ENCODE measurements at places on chromosomes 7 and 10.

DNA sequence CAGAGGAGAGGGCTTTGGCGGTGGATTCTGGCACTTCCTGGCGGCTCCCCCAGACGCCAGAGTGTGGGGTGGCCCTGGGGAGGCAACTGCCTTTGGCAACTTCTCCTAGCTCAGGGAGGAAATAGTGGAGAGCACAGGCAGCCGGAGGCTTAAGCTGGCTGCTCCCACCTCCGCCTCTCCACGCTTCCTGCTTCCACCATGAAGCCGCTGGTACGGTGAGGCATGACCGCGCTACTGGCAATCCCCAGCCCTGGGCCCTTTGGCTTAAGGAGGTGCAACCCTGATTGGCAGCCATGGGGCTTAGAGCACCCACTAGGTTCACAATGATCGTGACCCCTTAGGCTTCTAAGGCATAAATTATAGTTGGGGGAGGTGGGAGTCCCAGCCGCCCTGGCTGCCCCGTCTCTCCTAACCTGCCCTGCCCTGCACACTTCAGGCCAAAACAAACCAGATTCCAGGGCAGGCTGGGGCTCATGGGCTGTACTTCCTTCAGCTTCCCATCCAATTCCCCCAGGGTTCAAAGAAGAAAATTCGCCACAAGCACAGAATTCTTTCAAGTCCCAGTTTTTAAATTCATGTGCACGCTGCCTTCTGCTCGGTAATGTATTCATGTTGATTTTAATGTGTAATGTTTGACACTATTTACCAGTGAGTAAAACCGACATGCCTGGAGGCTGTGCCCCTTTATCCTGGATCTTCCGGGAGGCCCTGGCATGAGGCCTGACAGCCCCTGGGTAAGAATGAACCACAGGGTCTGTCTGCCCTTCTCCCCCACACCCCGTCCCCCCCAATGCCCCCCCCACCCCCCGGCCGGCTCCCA, 90.7 kb upstream of the LRRC4 start:
- no peak for DNase-seq

GRCh38 chr10:128036746-128037543, 89.3 kb downstream of the MKI67 start:
- no peak for DNase-seq

DNA sequence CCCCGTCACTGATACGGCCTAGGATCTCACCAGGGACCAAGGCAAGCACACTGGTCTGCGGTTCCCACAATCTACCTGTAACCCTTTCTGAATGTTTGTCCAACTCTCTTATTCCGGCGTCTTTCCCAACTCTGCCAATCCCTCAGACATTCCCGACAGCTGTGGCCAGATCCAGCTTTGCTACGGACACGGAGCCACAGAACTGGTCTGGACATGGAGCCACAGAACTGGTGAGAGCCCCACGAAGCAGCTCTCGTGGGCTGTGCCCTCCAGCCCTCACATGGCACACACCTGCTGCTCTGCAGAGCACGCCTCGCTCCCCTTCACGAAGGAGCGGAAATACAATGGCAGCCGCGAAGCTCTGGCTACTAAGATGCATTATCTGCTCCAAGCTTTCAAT, 376.8 kb downstream of the DNAJB6 start:
- DNase-seq = no peak

DNA sequence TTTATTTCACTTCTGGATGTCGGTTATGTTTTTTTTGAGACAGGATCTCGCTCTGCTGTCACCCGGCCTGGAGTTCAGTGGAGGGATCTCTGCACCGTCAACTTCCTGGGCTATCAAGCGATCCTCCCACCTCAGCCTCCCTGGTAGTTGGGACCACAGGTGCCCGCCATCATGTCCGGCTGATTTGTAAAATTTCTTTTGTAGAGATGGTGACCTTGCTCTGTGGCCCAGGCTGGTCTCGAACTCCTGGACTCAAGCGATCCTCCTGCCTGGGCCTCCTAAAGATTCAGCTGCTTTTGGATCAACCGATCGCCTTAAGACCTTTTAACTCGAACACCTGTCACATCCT, 606 bp upstream of the RABGEF1 start:
- DNase-seq = no peak

- no peak for DNase-seq
Measured at GRCh38 chr10:99232360-99232999, 3.2 kb downstream of the HPSE2 start.

- DNase-seq = no peak
Measured at GRCh38 chr10:103553743-103554487, 60.4 kb downstream of the NEURL1 start.

- DNase-seq = no peak
Measured at GRCh38 chr7:106965108-106965507, 79.4 kb upstream of the PRKAR2B start.

- DNase-seq = no peak
Measured at GRCh38 chr7:75639886-75640190, 98.9 kb downstream of the HIP1 start.

DNA sequence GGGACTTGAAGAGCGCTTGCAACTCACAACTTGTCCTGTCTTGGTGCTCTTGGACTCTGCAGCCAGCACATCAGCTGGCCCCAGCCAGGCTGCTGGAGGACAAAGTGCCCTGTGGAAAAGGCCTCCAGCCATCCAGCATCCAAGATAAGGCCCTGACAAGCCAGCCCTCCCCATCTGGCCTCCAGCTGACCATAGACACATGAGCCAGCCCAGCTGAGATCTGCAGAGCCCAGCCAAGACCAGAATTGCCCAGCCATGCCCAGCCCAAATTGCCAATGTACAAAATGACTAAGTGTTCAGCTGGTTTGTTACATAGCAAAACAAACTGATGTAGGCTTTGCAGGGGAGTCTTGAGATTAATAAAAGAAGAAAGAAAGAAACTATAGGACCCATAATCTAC, 36.0 kb upstream of the FRMD4A start:
- no peak for DNase-seq

DNA sequence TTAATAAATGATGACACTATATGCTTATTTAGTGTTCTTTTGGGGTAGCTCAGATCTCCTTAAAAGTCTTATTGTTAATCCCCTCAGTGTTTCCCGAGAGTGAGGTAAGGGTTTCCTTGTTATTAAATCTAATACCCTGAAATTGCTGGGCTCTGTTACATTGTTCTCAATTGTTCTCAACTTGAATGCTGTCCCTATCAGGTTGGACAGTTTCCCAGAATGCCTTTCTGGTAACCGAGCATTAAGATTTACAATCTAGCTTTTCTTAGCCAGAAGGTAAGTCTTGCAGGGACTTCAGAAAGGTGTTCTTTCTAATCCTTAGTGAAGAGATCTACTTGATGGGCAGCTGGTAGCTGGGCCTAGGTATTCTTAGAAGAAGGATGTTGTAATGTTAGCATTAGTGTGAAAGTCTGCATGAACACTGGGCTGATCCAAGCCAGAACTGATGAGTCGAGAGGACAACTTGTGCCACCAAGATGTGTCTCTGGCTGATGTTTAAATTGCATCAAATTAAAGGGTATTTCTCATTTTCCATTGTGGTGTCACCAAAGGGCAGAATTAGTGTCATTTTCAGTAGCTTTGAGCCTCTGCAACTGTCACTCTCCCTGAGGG, 89.9 kb downstream of the SND1 start:
- no peak for DNase-seq

DNA sequence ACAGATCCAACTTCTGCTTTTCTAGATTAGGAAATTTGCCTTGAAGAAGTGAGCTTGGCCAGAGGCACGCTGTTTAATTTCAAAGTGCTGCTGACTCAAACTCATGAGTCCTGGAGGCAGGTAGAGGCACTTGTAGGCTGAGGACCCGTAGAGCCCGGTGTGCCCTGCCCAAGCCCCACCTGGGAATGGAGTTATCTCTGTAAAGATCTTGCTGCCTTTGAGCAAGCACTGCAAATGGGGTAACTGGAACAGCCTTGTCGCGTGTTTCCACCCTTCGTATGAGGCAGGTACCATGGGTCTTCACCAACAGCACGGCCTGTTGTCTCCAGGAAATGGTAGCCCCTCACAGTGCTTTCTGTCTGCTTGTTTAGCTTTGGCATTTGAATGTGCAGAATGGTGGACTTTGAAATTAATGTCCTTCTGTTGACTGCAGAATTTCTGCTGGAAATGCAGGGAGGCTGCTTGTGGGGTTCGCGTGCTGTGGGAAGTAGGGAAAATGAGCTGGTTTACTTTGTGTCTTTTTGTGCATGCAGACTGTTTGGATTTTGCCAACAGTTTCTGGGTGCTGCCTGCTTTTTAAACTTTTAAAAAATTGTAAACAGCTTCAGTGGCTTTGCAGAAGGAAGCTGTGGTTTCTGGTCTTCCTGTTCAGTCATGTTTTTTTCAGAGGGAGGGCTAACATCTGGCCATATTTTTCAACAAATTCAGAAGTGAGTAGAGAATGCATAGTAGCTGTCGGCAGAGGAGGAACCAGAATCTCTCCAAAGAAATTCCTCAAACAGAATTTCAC, 27.2 kb downstream of the CCM2 start:
- DNase-seq = peak; percentile 40

GRCh38 chr7:115662120-115662519, 368.4 kb downstream of the TFEC start:
- DNase-seq = no peak

GRCh38 chr7:50618281-50618680, 53.1 kb upstream of the DDC start:
- DNase-seq = no peak

- no peak for DNase-seq
Measured at GRCh38 chr10:111007486-111007885, 69.3 kb upstream of the ADRA2A start.

GRCh38 chr10:122281018-122281626, 10.0 kb downstream of the BTBD16 start:
- DNase-seq = no peak

GRCh38 chr7:95199779-95200558, 124.4 kb downstream of the PON1 start:
- DNase-seq = peak; percentile 49

DNA sequence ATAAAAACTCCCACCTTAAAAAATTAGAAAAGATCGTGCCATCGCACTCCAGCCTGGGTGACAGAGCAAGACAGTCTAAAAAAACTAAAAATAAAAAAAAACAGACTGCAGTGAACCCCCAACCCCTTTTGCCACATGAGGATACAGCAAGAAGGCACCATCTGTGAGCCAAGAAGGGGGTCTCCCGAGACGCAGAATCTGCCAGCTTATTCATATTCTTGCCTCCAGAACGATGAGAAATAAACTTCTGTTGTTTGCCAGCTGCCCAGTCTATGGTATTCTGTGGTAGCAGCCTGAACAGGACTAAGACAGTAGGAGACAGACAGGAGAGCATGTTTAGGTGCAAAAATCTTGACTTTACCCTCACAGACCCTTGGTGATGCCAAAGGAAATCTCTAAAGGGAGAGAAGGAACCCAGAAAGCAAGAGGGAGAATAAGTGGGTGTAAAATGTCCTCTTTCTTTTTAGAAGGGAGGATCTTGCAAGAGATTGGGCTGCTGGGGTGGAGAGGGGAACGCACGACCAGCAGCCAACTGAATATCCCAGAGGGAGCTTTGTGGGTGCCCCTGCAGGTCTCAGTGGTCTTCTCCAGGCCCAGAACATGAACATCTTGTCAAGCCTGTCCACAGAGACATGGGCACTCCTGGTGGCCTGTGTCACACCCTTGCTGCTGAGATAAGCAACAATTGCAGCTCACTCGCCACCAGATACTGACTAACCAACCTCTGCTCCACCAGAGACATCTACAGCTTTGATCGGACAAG, 400.7 kb upstream of the FOXK1 start:
- no peak for DNase-seq

- peak; percentile 16 for DNase-seq
Measured at GRCh38 chr10:62554632-62555199, 180.5 kb downstream of the ZNF365 start.

DNA sequence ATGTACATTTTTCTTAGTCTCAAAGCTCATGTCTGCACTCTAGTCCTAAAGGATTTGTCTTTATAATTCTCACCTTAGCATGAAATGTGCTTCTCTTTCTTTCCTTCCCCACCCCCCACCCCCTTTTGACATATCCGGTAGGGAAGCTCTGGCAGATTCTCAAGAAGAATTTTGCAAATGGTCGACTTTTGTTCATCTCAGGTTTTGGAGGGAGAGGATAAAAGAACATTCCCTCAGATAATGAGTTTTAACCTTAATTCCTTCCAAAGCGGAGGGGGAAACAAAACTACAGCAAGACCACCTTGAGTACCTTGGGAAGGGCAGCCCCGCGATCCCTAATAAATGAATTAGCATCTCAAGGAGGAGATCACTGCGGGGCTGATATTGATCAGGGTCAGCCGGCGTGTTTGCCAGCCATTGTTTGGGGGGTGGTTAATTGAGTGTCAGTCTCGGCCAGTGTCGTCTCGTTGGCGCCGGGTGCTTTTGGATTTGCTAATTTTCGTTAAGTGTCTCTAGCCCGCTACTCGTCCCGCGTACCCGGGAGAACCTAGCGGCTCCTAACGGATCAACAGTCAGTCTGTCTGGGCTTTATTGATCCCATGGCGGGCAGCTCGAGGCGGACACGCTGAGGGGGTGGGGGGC, 874 bp upstream of the BAMBI start:
- DNase-seq = no peak

DNA sequence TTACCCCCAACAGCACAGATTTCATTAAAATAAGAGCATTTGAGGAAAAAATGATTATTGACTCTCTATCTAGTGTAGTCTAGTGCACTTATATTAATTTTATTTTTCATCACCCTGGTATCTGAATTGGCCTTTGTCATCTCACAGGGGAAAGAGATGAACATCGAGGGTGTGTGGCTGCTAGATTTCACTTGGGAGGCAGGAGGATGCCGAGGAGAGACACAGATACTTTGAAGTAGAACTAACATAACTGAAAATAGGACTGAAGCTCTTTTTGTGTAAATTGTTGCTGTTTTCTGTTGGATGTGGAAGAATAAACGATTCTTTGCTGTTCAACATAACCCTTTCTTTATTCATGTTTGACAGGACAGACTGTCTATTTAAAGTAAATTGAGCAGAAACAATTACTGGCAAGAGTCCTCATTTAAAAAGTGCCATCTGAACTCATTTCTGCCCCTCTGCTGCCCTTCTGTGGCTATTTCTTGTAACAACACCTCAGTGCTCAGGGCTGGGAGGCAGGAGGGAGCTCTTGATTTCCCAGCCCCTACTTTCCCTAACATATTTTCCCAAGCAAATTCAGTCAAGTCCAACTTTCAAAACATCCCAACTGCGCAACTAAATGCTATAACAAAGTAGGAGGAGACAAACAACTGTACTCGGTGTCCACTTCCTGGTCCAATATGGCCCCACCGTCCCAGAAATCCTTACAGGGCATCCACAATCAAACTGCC, 15.6 kb downstream of the LYZL1 start:
- DNase-seq = peak; percentile 68
